Tibial nerve (tissue), 4 donors: ENCODE measurements at places on chromosomes 12 and 14.
A peak's percentile ranks its signal among the peaks of the same experiment; 100 is the strongest.

- H3K27me3 ChIP-seq = no peaks in the 10 kb centered on the region
- no peak overlapping the region for H3K4me3 ChIP-seq
- H3K27ac ChIP-seq = no peak overlapping the region
- no peak for DNase-seq
- H3K36me3 ChIP-seq = no peaks in the 10 kb centered on the region
Observed at GRCh38 chr12:15200641-15201040, 20.6 kb downstream of the RERG start.

GRCh38 chr12:126944684-126945083 is 1322.3 kb upstream of the TMEM132C start:
- no peak overlapping the region for H3K4me3 ChIP-seq
- H3K27ac ChIP-seq = no peak overlapping the region
- no peaks in the 10 kb centered on the region for H3K36me3 ChIP-seq
- H3K27me3 ChIP-seq = no peaks in the 10 kb centered on the region

GRCh38 chr12:12684375-12685106 is 11.4 kb downstream of the GPR19 start:
- peaks cover 7% of the 10 kb centered on the region for H3K4me1 ChIP-seq
- H3K36me3 ChIP-seq = no peaks in the 10 kb centered on the region
- no peak overlapping the region for H3K4me3 ChIP-seq

DNA sequence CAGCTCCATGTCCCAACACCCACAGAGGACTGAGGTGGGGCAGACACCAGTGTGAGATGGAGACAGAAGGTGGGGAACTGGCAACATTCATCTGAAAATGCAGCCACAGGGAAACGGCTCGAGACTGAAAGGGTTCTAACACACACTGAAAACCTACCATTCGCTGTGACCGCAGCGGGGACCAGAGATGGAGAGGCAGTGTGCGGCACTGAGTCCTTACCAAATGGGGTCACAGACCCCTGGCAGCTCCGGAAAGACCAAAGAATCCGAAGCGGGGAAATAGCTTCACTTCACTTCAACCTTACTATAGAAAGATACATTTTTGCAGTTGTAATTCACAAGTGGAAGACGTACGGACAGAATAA is 9.6 kb downstream of the BAG5 start:
- no peak overlapping the region for H3K4me3 ChIP-seq
- H3K4me1 ChIP-seq = peaks cover 48% of the 10 kb centered on the region
- H3K27ac ChIP-seq = peak overlapping the region; percentile 91
- no peaks in the 10 kb centered on the region for H3K36me3 ChIP-seq

DNA sequence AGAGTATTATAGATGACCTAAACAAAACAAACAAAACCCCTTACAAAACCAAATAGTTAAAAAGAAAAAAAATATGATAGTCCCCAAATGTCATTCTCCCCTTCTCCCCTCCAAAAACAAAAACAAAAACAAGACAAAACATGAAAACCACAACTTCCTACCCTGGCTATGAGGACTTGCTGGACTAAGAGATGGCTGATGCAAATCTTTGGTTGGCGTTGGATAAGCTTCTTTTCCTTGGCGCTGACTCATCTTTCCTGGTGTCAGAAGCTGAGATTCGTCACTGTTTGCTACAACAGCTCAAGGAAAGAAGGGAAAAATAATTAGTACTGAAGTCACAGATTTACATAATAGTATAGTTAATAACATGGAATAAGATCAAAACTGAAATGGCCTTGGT is 102.5 kb upstream of the BBS10 start:
- no peak for DNase-seq
- H3K27ac ChIP-seq = no peak overlapping the region
- no peak overlapping the region for H3K4me3 ChIP-seq
- no peaks in the 10 kb centered on the region for H3K27me3 ChIP-seq

GRCh38 chr14:80850197-80850814 is 91.2 kb downstream of the CEP128 start:
- H3K27me3 ChIP-seq = no peaks in the 10 kb centered on the region
- no peaks in the 10 kb centered on the region for H3K36me3 ChIP-seq
- H3K27ac ChIP-seq = no peak overlapping the region
- no peaks in the 10 kb centered on the region for H3K4me1 ChIP-seq
- DNase-seq = no peak
